CD4-positive, alpha-beta T cell treated with Interleukin-4 for 4 hours (primary cell): ENCODE measurements at places on chromosomes 2 and 18.
A peak's percentile ranks its signal among the peaks of the same experiment; 100 is the strongest.

DNA sequence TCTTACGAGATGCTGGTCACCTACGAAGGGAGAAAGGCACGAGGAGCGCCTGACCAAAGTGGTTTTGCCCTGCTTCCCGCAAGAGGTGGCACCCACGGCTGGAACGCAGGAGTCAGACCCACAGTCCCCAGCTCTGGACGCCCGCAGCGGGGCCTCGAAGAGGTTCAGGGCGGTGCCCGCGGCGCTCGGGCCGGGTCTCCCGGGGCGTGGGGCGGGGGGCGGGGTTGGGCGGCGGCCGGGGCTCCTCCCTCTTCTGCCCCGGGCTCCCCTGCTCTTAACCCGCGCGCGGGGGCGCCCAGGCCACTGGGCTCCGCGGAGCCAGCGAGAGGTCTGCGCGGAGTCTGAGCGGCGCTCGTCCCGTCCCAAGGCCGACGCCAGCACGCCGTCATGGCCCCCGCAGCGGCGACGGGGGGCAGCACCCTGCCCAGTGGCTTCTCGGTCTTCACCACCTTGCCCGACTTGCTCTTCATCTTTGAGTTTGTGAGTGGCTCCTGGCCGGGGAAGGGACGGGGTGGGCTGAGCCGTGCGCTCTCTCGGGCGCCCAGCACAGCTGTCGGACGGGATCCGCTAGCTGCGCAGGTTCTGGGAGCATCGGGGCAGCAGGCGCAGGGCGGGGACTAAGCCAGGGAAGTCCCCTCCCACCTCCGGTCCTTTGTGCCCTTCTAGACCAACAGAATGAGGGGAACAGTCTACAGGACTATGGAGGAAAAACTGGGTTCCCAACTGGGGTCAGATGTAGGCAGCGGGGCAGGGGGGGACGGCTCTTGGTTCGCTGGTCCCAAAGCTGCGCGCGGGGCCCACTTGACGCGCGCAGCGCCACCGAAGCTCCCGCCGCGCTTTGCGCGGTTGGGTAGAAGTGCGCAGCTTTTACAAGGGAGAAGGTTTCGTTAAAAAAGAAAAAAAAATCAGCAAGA lies at the start of gene MAL:
Gene MAL (plus strand): TSS at position 303 of the 914 bp plus-strand sequence. CDS start 85 bp downstream, at position 388.
- peak; percentile 76 for DNase-seq

GRCh38 chr2:128277961-128278681 lies 40.5 kb downstream of the HS6ST1 start:
- no peak for DNase-seq

GRCh38 chr18:48274301-48274700 lies 134.9 kb downstream of the ZBTB7C start:
- DNase-seq, result no peak

- DNase-seq, result no peak
Measured at GRCh38 chr2:191369034-191369433, 123.8 kb downstream of the MYO1B start.

DNA sequence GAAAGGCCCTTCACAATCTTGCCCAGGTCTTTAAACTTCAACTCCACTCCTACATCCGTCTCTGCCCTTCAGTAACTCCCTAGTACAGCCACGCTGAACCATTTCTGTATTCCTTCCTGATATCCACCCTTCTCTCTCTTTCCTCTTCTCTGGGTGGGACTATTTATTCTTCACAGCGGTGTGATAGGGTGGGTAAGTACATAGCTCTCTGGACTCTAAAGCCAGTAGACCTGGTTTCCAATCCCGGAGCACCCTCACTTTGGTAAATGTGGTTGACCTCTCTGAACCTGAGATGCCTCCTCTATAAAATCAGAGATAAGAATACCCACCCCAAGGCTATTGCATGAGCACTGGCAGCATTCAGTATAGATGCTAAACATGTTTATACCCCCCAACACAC lies 86.7 kb downstream of the ATL2 start:
- no peak for DNase-seq

GRCh38 chr2:194867328-194867727 lies 789.7 kb upstream of the SLC39A10 start:
- no peak for DNase-seq

DNA sequence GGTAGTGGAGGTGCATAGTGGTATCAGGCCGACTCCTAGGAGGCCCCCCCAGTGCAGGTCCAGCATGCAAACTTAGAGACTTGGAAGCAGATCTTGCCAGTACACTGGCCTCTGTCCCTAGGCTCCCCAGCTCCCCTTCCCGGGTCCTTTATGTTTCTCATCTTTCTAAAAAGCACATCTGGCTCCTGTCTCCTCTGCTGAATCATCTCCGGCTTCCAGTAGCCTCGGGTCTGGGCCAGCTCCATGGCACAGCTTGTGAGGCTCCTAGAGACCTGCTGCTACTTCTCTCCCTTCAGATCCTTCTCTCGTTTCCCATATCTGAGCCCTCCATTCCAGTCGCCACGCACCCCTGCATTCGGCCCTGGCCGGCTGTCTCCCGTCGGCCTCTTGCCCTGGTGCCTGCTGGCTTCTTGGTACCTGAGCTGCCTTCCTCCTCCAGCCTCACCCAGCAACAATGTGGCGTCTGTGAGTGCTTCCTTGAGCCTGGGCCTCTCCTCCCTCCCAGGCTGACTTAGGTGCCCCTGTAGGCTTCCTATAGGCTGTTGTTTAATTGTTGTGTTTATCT lies 6.6 kb downstream of the TRAF3IP1 start:
- DNase-seq, result no peak

GRCh38 chr2:18883616-18884456 lies 294.5 kb upstream of the NT5C1B start:
- no peak for DNase-seq

DNA sequence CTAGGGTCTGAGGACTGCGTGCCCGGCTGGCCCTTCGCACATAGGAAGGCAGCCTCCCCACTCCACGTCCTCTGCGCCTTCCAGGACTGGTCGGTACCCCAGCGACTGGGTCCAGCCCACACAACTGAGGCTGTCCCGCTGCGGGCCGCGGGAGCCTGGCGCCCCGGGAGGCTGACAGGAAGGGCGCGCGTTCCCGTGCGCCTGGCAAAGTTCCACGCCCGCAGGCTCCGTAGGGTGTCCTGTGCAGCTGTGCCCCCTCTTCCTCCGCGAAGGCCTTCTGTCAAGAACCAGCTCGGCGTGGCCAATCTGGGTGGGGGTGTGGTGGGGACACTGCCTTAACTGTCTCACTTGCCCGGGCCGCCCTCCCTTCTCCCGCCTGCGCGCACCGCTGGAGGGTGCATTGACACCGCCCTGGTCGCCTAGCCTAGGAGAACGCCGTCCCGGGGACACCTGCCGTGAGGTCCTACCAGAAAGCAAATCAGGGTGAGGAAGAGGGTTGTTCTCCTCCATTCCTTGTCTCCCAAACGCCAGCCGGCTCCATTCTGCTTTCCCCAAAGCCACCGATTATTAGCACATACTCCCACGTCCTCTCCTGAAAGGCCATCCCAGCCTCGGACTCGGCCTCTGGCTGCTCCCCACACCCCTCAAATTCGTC lies 618 bp upstream of the LYPD1 start:
- no peak for DNase-seq

DNA sequence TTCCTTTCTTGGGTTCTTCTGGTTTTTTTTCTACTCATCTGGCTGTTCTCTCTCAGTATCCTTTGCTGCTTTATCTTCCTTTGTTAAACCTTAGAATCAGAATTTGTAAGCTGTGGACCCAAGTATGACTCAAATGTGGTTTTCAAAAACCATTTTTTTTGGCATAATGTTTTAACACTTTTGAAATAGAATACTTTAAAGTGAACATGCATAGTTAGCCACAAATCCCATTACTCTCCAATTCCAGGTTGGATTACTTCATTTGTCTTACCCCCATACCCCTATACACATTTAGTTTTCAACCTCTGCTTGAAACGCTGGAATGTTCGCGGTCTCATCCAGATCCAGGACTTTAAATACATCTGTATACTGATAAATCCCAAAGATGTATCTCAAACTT lies 29.1 kb downstream of the ALMS1 start:
- no peak for DNase-seq

DNA sequence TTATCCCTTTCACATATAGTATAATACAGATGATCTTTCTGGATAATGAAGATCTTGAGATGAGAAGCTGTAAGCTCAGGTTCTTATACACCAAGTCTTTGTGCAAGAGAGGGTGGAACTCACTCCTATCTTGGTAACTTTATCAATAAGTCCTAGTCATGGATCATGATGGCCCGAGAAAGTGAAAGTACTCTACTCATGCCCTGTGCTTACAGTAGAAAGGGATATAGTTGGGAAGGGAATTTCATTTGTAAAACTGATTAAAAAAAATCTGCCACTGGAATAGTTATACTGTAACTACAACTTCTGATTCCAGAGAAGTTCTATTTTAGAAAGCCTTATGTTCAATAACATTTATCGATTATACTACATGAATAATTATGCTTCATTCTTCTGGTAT lies 51.8 kb downstream of the MYO3B start:
- no peak for DNase-seq

GRCh38 chr2:230712443-230713330 lies at the start of gene CAB39:
Gene CAB39, plus strand, starts transcription at chr2:230712842. Its CDS starts 47,160 bp downstream, at chr2:230760002.
- DNase-seq, result peak; percentile 82

- peak; percentile 23 for DNase-seq
Measured at GRCh38 chr2:54606393-54606958, 117.0 kb upstream of the EML6 start.

GRCh38 chr2:212532087-212532486 lies 6.5 kb downstream of the ERBB4 start:
- no peak for DNase-seq

GRCh38 chr2:85527787-85528186 lies 11.2 kb upstream of the MAT2A start:
- no peak for DNase-seq

DNA sequence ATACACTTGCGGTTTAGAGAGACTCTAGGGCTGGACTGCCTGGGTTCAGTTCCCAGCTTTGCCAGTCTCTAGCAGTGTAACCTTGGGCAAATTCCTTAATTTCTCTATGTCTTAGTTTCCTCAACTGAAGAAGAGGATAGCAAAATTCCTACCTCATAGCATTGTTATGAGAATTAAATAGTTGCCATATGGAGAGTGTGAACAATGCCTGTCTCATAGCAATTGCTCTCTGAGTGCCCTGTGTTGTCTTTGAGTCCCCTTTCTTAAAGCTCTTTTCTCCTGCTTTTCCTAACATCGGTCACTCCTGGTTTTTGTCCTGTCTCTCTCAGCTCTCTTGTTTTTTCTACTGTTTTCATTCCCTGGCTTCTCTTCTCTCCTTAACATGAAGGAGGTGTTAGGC lies 116.8 kb upstream of the ALPP start:
- no peak for DNase-seq

- no peak for DNase-seq
Measured at GRCh38 chr2:178584666-178585065, 104.4 kb downstream of the PLEKHA3 start.

DNA sequence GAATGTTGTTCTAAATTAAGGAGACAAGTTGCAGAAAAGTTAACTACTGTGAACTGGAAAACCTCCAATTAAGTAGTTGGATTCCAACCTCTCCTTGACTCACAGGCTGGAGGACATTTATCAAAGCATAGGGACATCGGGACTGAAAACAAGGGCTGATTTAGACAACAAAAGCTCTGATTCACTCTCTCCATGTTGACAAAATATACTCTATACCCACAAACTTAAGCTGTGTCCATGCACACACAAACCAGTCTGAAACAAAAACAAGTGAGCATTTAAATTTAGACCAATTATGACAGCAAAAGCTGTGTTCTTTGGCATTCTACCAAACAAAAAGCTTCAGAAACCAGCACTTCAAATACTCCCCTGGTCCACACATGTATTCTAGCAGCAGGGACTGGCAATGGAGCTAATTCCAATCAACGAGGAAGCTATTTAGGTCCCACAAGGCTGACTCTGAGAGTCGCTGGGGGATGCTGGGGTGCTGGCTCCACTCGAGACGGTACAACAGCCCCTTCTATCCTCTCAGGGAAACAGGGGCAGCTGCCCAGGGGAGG lies 71.4 kb downstream of the NXPH2 start:
- DNase-seq, result no peak

DNA sequence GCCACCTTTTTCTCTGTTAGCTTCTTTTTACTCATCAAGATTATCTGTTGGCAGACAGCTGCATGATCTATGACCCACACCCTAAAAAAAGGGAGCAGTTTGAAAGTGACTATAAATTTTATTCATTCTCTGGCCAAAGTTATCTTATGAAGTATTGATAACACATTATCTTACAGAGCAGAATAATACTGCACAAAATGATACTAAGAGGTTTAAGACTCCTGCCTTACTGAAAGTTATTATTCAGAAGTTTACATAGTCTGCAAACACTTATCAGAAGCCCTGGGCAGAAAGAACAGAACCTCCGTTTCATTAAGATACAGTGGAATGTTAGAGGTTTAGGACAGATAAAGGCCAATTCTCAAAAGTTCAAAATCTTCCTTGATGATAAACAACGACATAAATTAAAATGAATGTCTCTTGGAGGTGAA lies 78.2 kb downstream of the ZEB2 start:
- DNase-seq, result no peak

DNA sequence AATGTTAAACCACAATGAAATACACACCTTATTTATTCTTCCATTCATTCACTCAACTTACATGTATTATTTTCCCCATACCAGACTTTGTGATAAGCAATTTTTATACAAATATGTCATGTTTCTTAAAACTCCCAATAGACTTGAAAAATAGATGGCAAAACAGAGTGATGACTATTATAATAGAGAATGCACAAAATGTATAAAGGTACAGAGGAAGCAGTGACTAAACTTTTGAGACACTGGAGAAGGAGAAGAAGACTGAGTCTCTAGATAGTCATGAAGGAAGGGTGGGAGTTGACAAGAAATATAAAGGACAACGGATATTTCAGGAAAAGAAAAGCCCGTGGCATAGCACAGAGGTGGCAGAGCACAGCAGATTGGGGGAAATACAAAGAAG lies 198.1 kb upstream of the SLC39A10 start:
- DNase-seq, result no peak

- no peak for DNase-seq
Measured at GRCh38 chr2:46545015-46545839, 65.9 kb downstream of the TMEM247 start.

GRCh38 chr2:117794668-117795067 lies 19.8 kb upstream of the DDX18 start:
- DNase-seq, result no peak

GRCh38 chr2:9525266-9525665 lies 30.4 kb downstream of the ADAM17 start:
- DNase-seq, result no peak

- DNase-seq, result no peak
Measured at GRCh38 chr2:36441816-36442215, 86.2 kb downstream of the CRIM1 start.

DNA sequence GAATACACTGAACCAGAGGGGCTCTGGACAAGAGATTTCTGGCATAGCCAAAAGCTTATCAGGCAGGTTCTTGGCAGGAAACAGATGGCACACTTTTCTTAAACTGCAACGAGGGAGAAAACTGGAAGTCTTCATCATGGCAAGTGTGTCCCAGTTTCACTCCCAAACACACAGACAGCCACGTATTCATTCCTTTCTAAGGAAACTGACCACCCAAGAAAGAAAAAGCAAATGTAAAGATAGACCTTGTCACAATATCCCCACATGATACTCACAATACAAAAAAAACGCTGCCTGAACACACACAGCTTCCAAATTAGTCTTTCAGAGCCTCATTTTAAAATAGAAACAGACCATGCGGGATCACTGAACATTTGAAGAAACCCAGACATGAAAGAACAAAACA lies 40.6 kb upstream of the RTTN start:
- DNase-seq, result no peak
